ENCODE measurements at places on chromosomes 3 and 15.

DNA sequence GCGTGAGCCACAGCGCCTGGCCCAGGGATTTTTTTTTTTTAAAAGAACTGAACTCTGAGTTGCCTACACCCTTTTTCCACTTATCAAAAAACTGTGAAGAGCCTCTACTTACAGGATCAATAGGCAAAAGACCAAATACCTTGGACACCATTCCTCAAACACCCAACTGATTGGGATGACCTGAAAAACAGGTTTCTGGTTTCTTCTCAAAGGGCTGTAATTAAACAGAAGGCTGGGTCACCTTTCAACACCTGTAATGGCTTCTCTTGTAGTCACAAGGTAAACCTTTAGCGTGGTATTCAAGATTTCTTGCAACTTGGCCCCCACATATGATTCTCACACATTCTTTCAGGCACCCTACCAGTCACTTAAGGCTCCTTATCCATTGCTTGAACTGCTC is 38.4 kb upstream of the PLXND1 start:
- no peak for DNase-seq

- DNase-seq = no peak
Observed at GRCh38 chr3:30628205-30628900, 22.0 kb downstream of the TGFBR2 start.

DNA sequence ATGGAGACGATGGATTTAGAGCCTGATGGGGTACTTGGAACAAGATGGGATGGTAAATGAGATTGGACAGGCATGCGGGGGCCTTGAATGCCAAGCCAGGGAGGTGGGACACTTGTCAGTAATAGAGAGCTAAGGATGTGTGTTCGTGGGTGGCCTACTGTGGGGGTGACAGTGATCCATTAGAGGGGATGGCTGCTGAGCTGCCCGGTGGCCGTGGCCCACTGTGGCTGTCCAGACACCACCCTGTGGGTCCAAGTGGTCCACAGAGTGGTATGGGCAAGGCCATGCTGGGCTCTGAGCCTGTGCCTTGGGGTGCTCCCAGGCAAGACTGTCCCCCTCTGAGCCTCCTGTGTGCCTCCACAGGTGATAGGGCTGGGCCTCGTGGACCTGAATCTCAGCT is 17.5 kb downstream of the CAND2 start:
- DNase-seq = no peak

GRCh38 chr15:66862940-66863335 is 160.9 kb downstream of the SMAD6 start:
- peak; percentile 63 for DNase-seq

GRCh38 chr3:28601291-28601690 is 252.7 kb upstream of the AZI2 start:
- no peak for DNase-seq

GRCh38 chr3:44206261-44206660 is 35.4 kb upstream of the TOPAZ1 start:
- no peak for DNase-seq

DNA sequence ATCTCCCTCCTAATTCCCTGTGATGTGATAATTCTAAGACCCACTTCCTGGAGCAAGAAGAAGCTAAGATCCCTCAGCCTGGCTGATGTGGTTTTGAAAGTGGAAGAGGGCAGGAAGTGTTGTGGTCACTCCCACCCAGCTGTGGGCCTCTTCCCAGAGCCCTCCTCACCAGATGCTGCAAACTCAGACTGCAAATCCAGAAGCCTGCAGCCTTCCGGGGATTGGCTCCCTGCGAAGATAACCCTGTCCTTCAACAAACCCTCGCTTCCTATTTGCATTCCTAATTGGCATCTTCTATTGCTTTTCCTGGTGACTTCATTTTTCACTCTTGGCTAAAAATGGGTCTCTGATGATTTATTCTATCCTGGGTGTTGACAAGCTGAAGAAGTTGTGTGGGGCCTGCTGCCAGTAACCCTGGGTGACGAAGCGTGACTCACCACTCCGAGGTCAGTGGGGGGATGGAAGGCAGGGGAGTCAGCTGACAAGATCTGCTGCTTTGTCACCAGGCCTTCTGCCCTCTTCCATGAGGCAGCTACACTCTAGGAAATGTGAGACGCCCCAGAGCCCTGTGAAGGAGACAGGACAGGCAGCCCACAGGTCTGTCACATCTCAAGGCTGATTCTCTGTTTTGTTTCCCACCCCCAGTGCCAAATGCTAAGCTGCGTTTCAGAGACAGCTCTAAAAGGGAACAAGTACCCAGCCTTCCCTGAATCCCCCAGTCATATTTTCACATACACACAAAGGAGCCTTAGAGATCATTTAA is 99.7 kb upstream of the LIPC start:
- DNase-seq = peak; percentile 87

DNA sequence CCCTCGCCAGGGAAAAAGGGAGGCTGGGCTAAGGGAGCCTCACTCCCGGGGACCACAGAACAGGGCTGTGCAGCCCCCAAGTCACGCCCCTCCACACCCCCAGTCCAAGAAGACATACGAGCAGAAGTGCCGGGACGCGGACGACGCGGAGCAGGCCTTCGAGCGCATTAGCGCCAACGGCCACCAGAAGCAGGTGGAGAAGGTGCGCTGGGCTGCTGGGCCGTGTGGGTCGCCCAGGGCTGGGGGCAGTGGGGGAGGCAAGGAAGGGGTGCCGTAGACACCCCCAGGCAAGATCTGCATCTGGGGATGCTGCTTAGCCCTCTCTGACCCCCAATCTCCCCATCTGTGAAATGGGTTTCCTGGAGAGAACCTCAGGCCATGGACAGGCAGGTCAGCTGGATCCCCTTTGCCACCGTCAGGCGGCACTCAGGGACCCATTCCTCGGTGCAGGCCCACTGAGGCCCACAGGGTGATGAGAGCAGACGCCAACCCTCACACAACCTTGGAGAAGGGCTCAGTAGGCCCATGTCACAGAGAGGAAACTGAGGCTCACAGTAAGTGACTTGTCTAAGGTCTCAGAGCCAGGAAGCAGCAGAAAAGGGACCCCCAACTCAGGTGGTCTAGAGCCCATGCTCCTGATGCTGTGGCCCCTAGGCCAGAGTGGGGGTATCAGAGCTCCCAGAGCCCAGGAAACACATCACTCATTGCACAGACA is 33.7 kb downstream of the PSTPIP1 start:
- DNase-seq = no peak

- no peak for DNase-seq
Observed at GRCh38 chr3:151331696-151332095, 2.3 kb upstream of the P2RY13 start.

- DNase-seq = no peak
Observed at GRCh38 chr3:194935632-194936470, 250.2 kb downstream of the FAM43A start.

- no peak for DNase-seq
Observed at GRCh38 chr15:31347981-31348803, 21.6 kb downstream of the KLF13 start.

DNA sequence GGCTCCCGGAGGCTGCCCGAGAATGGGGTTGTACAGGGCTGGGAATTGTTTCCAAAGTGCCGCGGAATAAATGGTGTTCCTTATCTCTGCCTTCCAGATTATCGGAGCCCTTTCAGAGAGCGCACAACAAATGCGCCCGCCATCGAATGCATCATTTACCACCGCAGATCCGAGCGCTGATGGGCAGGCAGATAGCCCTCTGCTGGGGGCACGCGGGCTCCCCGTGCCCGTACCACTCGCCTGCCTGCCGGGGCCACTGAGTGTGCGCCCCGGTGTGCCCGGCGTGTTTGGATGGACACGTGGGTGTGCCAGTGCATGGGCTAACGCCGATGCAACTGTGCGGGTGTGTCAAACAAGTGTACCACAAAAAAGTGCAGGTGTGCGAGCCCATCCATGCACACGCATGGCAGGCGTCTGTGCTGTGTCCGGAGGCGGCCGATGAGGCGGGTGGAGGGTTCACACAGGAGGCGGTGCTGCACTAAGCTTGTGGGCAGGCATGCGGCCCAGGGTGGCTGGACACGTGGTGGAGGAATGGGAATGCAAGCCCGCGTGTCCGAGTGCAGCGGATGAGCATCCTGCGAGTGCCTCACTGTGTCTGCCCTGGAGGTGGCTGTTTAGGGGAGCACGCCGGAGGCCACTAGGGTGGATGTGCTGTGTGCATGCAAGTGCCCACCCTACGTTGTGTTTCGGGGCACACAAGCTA is 3.8 kb upstream of the GATA2 start:
- DNase-seq = no peak

DNA sequence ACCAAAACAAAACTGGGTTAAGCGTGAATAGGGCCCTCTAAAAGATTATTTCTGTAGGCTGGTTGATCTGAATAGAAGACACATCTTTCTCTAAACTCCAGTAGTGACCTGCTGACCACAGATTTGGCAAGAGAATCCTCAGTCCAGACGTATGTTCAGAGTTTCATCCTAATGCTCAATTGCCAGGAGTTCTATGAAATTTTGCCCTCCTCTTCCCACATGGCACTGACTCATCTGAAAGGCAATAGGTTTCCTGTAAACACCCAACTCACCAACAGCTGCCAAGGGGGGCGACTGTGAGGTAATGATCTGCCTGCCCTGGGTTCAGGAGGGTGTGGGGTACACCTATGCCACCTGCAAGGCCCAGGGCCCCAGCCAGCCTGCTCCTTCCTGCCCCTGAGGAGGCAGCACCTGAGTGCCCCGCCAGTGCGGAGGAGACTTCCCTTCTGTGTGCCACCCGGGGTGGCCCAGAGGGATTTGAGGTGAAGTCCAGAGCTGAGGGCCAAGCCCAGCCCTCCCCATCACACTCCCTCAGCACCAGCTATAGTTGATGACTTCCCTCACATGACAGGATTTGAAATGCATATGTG is 8.4 kb upstream of the PLA2G4D start:
- DNase-seq = no peak

DNA sequence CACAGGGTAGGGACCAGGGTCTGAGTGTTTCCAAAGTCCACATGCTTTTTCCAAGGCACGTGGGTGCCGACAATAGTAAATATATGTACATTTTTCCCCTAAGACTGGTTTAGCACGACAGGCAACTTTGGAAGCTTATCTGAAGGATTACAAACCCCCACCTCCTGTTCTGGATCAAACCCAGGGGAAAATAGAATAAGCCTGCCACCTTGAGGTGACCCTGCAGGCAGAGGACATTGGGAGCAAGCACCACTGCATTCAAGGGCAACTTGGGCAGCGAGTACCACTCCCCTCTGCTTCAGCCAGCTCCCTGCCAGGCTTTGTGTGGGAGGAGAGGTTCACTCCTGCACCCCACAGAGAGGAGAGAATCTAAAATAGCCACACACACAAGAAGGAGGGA is 44.8 kb downstream of the KBTBD12 start:
- no peak for DNase-seq

DNA sequence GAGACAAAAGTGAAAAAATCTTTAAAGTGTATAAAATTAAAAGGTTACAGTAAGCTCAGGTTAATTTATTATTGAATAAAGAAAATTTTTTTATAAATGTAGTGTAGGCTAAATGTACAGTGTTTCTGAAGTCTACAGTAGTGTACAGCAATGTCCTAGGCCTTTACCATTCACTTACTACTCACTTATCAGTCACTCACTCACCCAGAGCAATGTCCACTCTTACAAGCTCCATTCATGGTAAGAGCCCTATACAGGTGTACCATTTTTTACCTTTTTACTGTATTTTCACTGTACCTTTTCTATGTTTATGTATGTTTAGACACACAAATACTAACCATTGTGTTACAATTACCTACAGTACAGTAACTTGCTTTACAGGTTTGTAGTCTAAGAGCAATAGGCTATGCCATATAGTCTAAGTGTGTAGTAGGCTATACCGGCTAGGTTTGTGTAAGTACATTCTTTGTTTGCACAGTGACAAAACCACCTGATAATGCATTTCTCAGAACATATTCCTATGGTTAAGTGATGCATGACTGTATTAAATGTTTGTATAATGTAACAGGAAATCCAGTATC is 38.1 kb upstream of the NECTIN3 start:
- no peak for DNase-seq

GRCh38 chr3:124246376-124246775 is 254.5 kb upstream of the ROPN1 start:
- no peak for DNase-seq

- no peak for DNase-seq
Observed at GRCh38 chr15:48718646-48719045, 73.1 kb upstream of the FBN1 start.

- no peak for DNase-seq
Observed at GRCh38 chr3:182920515-182921084, 59.7 kb downstream of the DCUN1D1 start.

DNA sequence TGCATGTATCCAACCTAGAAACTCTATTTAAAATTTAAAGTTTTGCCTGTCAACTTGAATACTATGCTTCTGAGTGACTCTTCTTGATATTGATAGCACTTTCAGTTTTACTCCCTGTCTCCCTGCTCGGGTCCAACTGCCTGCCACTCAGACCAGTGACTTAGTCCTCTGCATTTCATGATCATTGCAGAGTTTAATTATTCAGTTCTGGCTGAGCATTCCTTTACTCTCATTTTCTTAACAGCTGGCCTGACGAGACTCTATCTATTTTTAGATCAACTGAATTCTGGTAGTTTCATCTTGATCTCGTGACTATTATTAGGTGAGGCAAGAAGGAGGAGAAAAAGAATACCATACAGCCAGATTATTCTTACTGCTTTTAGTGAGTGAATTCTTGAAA is 617.4 kb downstream of the SI start:
- DNase-seq = no peak

DNA sequence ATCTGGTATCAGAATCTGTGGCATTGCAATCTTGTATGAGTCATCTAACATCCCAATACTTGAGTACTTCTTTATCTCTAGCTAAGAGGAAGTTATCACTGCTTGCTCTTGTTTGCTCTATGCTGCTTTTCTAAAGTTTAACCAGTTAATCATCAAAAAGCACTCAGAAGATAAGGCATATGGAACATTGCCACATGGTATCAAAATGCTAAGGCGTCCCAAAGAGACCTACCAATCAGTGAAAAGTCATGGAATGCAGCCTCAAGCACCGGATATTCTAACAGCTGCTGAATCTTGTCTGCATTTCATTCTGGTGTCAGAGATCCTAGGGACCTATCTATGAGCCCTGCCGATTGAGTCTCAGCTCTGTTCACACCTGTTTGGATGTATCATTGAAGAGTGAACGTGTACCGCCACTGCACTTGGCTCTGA is 192.8 kb downstream of the ARPP21 start:
- no peak for DNase-seq

- DNase-seq = no peak
Observed at GRCh38 chr3:152255290-152255689, 13.4 kb upstream of the MBNL1 start.

DNA sequence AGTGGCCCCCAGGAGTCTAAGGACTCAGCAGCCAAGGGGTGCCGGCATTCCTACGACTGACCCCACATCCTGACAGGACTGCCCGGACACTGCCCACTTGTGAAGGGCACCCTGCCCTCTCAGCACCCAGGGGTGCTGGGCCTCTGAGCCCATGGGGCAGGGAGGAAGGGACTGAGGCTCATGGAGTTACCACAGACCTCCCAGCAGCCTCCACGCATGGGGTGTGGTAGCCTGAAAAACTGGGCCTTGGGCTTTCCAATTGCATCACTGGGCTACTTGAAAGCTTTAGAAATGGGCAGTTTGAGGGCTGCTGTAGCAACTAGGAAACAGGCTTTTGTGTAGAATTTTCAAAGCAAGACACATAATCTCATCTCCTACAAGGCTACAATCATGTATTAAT is 13.2 kb downstream of the TKT start:
- DNase-seq = no peak

GRCh38 chr3:31561891-31562290 is 29.2 kb downstream of the STT3B start:
- DNase-seq = no peak
